ENCODE measurements at places on chromosomes 6 and 20.
A peak's percentile ranks its signal among the peaks of the same experiment; 100 is the strongest.

- no peak for DNase-seq
Observed at GRCh38 chr6:18091382-18091781, 31.1 kb downstream of the NHLRC1 start.

- no peak for DNase-seq
Observed at GRCh38 chr6:14193524-14193923, 76.0 kb downstream of the CD83 start.

- no peak for DNase-seq
Observed at GRCh38 chr6:46016063-46016608, 476 bp upstream of the CLIC5 start.

GRCh38 chr20:32155017-32155981 is 45.8 kb downstream of the TM9SF4 start:
- DNase-seq, result no peak

DNA sequence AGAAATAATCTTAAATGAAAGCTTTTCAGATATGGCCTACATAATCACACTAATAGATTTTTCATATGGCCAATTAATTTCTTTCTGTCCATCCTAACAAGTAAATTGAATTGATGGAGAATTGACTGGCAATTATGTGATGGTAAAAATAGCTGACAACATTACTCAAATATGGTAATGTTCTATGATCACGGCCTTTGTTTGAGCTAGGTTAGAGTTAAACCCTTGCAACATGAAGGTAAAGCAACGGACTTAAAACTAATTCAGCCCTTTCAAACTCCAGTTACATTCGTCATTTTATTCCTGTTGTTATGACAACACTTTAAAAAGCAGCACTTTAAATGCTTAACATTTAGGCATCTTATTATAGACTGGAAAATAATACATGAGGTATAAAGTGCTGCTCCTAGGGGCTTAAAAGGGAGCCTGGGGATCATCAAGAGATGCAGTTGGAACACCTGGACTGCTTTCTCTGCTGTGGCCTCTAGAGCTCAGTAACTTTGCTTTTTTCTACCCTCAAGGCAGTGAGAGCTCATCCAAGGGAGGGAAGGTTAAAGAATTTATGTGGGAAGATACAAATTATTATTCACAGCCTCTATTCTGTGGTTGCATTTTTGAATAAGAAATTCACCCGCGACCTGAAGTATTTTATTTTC is 46.9 kb downstream of the RIPOR2 start:
- no peak for DNase-seq

GRCh38 chr6:15243910-15244619 is 1.8 kb upstream of the JARID2 start:
- no peak for DNase-seq

GRCh38 chr6:14721103-14721758 is 524.6 kb upstream of the JARID2 start:
- DNase-seq, result no peak

DNA sequence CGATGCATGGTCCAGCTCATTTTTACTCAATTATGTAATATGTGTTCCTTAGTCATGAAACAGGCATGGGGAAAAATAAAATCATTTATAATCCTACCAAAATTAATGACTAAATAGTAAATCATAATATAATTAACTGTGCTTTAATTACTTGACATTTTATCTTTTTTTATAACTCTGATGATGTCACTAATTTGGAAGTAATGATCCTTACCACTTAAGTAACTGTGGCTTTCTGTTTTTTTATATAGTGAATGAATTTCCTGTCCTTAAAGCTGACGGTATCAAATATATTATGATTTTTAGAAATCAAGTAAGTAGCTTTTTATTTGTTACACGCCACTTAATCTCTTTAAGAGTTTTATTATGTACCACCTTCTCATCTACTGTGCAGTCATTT is 32.2 kb downstream of the CSE1L start:
- DNase-seq, result no peak

- peak; percentile 28 for DNase-seq
Observed at GRCh38 chr20:60138256-60139220, 180.3 kb downstream of the CDH26 start.

GRCh38 chr6:24980507-24981385 is 45.0 kb upstream of the RIPOR2 start:
- DNase-seq, result no peak

GRCh38 chr20:35003211-35004031 is 47.8 kb downstream of the MYH7B start:
- DNase-seq, result no peak

- DNase-seq, result no peak
Observed at GRCh38 chr6:3701631-3702030, 49.9 kb downstream of the PXDC1 start.

DNA sequence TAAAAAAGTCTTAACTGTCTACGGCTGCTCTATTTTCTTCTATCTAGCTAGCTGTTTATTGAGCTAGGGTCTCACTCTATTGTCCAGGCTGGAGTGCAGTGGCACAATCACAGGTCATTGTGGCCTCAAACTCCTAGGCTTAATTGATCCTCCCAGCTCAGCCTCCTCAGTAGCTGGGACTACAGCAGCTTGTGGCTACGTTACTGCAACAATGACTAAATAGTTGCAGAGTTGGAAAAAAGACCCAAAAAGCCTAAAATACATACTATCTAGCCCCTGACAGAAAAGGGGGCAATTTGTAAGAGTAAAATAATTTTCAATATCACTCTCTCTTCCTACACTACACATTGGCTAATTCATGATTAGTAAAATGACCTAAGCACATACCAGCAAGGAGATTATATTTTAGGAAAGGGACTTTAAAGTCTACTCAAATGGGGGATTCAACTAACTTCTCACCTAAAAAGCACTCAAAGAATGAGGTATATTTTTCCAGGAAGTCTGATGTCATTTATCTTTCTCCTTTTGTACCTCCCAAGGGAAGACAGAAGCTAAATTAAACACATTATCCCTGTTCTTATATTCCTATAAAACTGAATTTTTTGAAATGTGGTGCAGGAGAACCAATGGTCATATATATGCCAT is 82.8 kb downstream of the ZMYND8 start:
- DNase-seq, result no peak

DNA sequence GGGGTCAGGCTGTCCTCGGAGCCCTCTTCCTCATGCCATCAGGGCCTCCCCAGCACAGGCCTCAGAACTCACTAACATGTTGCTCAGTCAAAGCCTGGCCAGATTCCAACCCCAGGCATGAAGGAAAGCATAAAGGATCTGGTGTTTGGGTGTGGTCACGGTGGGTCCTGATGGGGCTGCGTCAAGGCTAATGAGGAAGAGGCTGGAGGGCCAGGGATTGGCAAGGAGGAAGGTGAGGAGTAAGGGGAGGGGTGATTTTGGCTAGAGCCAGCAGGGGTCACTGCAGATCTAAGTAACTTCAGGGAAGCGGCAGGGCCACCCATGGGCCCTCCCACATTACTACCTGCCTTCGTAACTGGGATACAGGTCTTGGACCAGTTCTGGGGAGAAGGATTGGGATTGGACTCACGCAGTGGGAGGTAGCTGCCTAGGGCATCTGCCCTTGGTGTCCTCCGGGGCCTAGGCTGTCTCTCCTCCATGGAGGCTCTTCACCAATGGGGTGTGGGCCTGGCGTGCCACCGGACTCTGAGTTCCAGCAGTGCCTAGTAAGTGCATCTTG is 36.2 kb upstream of the MRPS18A start:
- DNase-seq, result peak; percentile 57

GRCh38 chr6:128512296-128512695 is 8.1 kb downstream of the PTPRK start:
- DNase-seq, result no peak

DNA sequence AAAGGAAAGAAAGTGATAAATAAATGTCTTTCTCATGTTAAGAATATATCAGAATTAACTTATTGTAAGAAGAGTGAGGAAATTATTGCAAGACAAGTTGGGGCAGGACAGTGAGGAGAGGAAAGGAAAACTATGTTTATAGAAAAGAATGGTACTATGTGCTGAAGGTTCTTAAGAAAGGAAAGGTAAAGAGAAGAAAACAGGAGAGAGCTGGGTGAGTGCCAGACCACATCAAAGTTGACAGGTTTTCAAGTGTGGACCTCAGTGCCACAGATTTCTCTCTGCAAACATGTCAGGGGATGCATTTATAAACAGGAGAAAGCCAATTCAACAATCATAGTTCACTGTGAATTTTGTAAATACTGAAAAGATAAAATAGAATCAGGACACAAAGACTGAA is 439.2 kb downstream of the PKHD1 start:
- DNase-seq, result no peak

- DNase-seq, result no peak
Observed at GRCh38 chr6:125818225-125818657, 27.5 kb downstream of the NCOA7 start.

- DNase-seq, result no peak
Observed at GRCh38 chr6:38336922-38337321, 302.8 kb downstream of the BTBD9 start.

DNA sequence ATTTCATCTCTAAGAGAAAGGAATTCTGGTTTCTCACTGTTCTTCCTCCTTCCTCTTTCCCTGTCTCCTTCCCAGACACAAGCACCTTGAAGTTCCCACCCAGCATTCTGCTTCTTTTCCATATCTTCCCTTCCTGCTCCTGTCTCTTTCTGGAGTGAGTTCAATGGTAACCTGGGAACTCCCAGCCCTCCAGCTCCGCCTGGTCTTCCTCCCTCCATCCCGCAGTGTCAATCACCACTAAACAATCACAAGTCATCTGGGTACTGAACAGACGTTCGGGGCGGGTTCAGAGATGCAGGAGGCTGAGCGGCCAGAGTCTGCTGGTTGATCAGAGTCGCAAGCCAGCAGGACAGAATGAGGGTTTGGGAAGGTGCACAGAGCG is 7.7 kb downstream of the TTBK1 start:
- DNase-seq, result no peak

- no peak for DNase-seq
Observed at GRCh38 chr6:71203206-71203605, 85.4 kb upstream of the OGFRL1 start.

DNA sequence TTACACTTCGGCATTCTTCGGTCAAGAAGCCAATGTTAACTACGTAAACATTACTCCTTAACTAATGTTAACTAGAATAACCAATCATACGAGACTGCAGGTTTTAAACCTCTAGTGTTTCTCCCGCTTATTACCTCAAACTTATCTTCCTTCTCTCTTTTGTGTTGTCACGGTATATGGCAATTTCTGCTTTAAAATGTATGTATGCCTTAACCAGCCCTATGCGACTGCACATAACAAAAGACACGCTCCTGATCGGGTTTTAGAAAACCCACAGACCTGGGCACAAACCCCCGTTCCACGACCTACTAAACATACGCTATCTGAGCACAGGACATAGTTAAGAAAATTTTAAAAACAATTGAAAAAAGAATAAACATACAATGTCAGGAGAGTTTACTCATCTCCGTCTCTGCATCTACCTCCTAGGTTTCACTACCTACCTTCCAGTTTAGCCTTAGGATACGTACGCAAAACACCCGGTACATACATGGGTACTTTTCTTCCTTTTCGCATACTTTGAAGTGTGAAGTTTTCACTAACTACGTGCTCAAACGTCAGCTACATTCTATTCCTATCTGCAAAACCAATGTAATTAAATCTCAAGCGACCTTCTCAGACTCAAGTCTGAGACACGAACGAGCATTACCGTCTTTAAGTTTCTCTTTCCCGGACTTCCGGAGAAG is 1.1 kb downstream of the CD164 start:
- DNase-seq, result no peak

DNA sequence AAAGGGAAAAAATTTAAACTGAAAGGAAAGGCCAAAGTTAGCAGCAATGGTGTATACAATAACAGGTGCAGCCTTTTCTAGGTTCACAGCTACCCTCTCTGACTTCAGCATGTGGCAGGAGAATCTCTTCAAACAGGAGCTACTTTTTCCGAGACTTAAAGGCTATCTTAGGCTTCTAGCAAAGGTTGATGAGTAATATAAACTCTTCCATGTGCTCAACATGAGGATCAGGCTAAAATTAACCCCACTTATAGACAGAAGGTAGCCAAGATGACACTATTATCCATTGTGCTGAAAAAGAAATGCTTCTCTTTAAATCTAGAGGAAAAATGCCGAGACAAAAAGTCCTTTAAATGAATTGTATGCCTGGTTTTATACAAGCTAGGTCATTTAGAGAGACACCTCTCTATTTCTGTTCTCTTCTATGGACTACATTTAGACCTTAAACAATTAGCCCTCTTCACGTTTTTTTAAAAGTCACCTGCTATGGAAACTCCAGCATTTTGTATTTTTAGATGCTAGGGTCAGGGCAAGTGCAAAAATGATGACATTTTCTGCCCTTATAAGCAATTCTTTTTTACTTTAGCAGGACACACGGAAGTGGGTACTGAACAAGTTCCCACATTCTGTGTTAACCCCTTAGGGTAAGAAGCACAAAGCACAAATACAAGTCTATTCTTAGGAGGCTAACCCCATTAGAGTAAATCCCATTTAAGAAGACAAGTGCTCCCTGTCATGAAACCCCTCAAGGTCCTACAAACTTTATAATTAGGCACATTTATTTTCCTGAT is 216.8 kb upstream of the CITED2 start:
- no peak for DNase-seq

All from stimulated activated CD8-positive, alpha-beta memory T cell treated with anti-CD3 and anti-CD28 coated beads, Interleukin-4, amount 100 ng/mL, for 24 hours (primary cell).